Stimulated activated CD4-positive, alpha-beta T cell treated with anti-CD3 and anti-CD28 coated beads, Interleukin-4, amount 100 ng/mL, for 24 hours (primary cell): ENCODE measurements at places on chromosomes 5 and 9.

GRCh38 chr5:141881886-141882285, 3.7 kb upstream of the PCDH1 start:
- no peak for DNase-seq

- DNase-seq, result no peak
Measured at GRCh38 chr9:21989440-21990189, 4.6 kb downstream of the CDKN2A start.

- no peak for DNase-seq
Measured at GRCh38 chr5:136120529-136120928, 12.1 kb upstream of the SMAD5 start.

DNA sequence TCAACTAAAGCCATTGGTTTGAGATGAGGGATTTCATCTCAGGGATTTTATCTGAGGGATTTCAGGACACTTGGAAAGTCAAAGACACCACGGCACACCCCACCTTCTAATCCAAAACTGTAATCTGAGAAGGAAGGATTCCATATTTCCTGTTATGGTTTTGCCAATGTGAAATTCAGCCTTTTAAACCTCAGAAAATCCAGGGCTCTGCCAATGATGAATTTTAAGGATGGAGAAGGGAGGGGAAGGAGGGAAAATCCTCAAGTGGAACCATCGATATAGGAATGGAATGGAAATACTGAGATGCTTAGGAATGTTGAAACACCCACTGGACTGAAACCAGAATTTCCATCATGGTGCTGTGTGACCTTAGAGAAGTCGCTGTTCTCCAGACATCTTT, 5.3 kb downstream of the C1QTNF3 start:
- no peak for DNase-seq

DNA sequence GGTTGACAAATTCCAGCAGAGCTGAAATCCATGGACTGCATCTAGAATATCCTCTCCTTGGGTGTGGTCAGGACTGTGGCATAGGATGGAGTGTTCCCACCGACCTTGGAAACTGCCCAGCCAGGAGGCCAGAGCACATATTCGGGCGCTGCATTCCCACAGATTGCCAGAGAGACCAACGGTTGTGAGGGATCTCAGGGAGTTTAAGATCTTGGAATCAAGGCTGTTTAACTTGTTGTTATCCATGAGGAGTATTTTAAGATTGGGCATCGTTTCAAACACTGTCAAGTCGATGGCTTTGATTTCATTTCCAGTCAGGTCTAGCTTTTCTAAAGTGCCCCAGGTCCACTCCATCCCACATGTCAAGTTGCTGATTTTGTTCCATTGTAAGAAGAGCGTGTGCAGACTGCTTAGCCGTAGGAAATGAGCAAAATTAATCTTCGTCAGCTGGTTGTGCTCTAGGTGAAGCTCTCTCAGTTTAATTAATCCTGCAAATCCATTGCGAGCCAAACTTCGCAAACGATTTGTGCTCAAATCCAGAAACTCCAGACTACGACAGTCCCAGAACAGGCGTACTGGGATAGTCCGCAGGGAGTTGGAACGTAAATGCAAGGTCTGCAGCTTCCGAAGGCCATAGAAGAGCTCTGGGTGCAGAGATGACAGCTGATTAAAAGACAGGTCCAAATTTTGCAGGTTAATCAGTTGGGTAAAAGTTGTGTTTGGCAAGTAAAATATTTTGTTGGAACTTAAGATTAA, 1.5 kb downstream of the LRRTM2 start:
- DNase-seq, result no peak

- DNase-seq, result no peak
Measured at GRCh38 chr5:129098488-129099183, 4.1 kb downstream of the ISOC1 start.

GRCh38 chr9:4168526-4168925, 131.3 kb downstream of the GLIS3 start:
- DNase-seq, result no peak

GRCh38 chr5:149379177-149379761, at the start of gene IL17B:
IL17B (minus strand) TSS chr5:149379292; CDS start chr5:149379225, 67 bp downstream.
- no peak for DNase-seq

GRCh38 chr9:105316703-105317102, 72.3 kb downstream of the SLC44A1 start:
- no peak for DNase-seq

GRCh38 chr5:146891511-146891910, 13.0 kb upstream of the PPP2R2B start:
- DNase-seq, result no peak

- DNase-seq, result no peak
Measured at GRCh38 chr5:133849116-133849515, 119.3 kb downstream of the C5orf15 start.

DNA sequence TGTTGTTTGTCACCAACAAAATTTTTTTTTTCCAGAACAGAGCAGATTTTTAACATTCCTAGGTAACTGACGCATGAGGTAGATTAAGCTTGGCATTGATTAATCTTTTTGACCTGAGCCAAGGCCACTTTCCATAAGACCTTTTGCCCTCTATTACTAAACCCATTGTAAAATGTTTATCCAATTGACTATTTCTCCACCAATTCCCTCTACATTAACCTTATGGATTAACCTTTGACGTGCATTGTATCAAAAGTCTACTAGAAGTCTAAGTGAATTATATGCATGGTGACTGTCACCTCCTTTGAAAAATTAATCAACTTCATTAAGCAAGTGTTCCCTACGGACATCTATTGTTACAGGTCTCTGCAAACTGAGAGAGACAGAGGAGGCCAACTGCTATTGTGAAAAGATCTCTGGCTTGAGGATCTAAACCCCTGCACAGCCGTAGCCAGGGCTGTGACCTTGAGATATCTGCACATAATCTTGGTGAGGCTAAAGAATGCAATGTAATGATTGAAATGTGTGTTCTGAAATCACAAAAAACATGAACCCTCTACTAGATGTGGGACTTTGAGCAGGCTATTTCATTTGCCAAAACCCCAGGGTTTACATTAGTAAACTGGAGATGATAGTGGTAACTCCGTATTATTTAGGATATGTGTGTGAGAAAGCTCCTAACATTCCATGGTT, 632.2 kb downstream of the TLR4 start:
- DNase-seq, result no peak

DNA sequence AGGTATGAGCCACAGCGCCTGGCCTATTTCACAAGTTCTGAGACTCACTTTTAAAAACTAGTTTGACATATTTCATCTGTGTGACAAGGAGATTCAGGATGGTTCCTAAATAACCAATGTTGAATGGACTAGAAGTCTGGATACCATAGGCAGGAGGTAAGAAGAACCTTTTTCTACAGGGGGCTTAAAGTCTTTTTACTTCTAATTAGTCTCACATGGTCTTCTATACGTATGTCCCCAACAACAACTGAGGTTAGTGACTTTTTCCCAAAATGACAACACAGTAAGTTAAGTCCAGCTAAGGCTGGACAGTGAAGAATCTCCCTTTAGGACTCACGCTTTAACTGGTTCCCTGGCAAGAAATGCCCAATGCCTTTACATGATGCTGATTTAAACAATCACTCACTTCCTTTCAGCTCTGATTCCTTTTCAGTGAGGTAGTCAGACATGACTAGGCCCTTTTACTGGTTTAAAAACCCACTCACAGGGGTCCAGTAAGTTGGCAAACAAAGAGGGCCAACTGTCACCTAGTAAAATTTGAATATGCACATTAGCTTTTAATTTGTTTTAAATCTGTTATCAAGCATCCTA, 12.1 kb upstream of the HAUS6 start:
- no peak for DNase-seq

DNA sequence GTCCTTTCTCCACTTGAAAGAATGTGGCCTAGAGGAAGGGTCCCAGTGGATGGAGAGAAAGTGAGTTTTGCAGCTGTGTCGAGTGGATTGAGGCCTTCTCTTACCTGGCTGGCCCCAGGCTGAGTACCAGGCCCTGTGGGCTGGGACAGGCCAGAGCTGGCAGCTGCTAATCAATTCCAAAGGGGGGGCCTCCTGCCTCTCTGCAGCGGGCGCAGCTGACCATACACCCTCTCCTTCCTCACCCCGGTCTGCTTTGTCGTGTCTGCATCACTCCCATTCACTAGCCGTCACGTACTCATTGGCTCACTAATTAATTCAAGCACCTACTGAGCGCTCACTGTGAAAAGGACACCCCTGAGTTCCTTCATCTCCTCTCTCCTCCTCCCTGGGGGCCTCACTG, 58.4 kb upstream of the PITX1 start:
- DNase-seq, result no peak

DNA sequence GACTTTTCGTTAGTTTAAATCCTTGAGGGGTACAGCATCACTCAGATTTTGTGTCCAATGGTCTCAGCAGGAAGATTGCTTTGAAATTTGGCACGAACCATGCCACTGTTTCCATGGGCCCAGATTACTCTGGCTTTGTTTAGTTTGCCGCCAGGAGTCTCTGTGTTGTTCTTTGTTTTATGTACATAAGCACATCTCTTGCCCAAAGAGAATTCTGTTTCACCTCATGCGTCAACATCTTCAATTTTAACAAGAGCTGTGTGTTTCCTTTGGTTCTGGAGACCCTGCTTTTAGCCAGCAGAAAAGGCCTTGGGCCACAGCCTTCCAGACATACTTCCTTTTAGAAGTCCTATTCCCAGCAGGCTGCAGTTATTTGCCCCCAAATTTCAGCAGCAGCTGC, 62.4 kb downstream of the TNPO1 start:
- no peak for DNase-seq

GRCh38 chr5:157855404-157855994, 3.4 kb downstream of the CLINT1 start:
- peak; percentile 18 for DNase-seq

DNA sequence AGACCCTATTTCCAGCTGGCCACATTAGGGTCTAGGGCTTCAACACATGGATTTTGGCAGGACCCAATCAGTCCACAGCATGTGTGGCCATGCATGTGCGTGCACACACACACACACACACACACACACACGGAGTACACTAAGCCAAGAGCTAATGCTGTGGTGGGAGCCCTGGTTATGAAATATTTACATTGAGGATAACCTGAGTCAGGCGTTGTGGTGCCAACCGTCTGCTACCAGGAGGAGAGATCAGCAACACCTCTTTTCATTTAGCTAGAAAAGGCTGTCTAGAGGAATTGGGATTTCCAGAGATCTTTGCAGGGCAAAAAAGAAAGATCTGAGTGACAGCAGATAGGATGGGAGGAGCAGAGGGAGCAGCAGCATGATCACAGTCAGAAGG, 141.5 kb downstream of the TRPM3 start:
- no peak for DNase-seq

DNA sequence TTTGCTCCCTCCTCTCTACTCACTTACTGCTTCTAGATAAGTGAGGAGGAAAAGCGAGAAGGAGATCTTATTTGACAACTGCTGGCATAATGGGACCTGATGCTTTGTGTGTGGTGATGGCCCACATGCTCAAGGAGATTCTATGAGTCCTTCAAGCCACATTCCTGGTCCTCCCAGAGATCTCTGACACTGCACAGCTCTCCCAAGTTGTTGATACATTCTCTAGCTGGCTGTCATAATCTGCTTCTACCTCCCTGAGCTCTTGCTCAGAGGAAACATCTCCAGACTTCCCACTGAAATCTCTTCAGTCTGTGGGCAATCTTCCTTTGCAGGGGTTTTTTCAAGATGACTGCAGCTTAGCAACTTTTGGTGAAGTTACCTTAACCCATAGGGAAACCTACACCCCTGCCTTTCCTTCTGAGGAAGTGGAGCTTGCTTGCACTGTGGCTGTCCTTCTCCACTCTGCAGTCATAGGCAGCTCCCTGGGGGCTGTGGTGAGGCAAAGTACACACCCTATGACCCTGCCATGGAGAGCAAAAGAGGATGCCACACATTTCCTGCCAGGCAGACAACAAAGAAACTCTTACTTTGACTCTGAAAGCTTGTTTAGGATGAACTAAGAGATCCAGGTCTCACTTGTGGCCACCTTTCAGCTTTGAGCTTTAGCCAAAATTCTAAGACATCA, 163.8 kb downstream of the TMEM38B start:
- DNase-seq, result no peak

GRCh38 chr5:68070591-68071281, 144.8 kb upstream of the PIK3R1 start:
- DNase-seq, result peak; percentile 8

DNA sequence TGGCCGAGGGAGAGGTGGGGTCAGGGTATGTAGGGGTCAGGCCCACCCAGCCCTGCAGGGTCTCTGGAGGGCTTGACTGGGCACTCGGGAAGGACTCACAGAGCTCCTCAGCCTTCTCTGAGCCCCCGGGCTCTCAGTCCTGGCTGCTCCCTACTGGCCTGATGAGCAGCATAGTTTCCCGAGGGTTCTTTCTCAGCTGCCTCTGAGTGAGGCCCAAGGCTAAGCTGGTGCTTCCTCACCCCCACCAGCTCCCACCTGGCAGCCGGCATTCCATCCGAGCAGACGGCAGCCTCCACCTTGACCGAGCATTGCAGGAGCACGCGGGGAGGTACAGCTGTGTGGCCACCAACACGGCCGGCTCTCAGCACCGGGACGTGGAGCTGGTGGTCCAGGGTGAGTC, 56.0 kb downstream of the HMCN2 start:
- DNase-seq, result no peak

DNA sequence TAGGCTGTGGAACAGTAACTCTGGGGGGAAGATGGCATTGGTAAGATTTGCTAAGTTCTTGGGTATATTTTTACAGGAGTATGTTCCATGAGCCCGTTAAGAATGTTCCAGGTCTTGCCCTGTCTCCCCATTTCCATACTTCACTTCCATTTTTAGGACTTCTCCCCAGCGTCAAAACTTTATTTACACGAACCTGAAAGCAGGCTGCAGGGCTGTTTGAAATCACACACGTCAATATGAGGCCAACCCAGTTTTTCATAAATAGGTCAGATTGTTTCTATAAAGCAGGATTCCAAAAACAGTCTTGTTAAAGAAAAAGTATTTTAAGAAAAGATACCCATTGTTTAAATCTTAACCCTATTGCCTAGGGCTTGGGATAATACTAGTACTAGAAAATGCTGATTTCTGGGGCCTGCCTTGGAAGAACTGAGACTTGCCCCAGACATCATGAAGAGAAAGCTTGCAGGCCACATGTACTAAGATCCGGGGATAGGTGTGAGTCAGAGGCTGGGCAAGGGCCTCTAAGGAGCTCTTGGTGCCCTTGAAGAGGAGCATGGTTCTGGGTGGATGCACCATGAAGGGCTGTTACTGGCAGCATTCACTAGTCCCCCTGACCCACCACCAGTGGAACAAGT, 24.2 kb downstream of the TRIO start:
- no peak for DNase-seq

DNA sequence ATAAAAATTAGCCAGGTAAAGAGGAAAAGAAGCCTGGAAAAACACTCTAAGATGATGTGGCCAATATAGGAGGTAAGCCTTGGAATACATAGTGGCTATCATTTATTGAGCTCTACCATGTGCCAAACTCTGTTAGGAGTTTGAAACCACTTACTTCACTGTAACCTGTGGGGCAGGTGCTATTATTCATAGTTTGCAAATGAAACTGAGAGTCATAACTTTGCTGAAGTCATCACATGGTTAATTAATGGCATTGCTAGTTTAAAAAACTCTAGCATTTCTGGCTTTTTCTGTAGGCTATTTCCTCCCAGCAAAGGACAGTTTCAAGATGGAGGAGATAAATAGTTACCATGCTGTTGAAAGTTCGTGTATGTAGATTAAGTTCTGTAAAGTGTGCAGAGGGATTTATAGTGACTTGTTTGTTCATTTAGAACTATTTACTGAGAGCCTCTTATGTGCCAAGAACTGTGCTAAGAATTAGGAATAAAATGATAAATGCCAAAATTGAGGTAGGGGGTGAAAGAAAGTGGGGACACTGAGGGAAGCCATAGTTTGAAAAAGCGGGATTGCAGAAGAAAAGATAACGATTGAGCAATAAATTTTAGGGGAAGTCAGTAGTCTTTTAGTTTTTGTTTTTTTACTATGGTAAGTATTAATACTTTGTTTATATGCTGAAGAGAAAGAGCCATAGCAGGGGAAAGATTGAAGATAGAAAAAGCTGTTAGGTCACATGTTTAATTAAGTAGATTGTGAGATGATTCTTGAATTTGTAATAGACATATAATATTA, 57.2 kb downstream of the WDR70 start:
- no peak for DNase-seq
